Putamen (tissue), 1 donor: ENCODE measurements at places on chromosomes 2 and 18.

DNA sequence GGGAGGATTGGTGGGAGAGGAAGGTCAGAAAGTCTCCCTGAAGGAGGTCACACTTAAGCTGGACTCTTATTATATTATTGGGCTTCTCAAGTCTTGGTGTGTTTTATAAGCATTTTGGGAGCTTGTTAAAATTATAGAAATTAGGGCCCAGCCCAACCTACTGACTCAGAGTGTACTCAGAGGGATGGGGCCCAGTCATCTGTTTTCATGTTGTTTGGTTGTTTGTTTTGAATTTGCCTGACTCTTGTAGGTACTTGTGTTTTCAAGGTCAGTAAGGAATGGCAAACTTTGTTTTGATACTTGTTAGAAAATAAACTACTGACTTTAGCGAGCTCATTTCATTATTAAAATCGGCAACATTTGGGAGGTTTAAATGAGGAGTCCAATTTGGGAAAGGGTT, 152.0 kb downstream of the INSIG2 start:
- no peak for DNase-seq

DNA sequence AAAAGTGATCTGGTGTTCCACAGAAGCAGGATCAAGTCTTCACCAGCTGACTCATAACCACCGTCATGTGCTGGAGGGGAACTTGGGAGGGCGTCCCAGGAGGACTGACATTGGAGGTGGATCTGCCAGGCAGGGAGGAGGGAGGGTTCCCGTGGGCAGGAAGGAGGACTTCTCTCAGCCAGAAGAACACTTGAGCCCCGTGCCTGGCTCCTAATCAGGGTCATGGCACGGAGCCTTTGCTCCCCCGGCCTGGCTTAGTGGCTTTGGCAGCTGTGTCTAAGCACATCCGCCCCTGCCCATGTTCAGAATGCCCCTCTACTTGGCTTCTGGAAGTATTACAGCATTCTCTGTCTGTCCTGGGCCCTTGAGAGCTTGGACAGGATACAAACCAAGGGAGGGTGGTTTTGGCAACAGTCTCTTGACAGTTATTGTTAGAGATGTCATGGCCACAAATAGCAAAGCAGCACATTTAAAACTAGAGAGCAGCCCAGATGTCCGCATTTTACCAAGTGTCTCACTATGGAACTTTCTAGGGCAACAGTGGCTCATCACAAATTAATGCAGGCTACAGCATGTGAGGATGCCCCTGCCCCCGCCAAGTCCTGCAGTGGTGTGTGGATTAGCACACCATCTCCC, 11.5 kb downstream of the PPP1R7 start:
- DNase-seq = peak; percentile 79

- DNase-seq = peak; percentile 59
These were observed 4.7 kb upstream of the KRCC1 start for GRCh38 chr2:88059979-88060906.

- DNase-seq = no peak
These were observed 319.9 kb downstream of the MYCN start for GRCh38 chr2:16260041-16260830.

- DNase-seq = no peak
These were observed 32.8 kb downstream of the KATNAL2 start for GRCh38 chr18:46950064-46950656.

DNA sequence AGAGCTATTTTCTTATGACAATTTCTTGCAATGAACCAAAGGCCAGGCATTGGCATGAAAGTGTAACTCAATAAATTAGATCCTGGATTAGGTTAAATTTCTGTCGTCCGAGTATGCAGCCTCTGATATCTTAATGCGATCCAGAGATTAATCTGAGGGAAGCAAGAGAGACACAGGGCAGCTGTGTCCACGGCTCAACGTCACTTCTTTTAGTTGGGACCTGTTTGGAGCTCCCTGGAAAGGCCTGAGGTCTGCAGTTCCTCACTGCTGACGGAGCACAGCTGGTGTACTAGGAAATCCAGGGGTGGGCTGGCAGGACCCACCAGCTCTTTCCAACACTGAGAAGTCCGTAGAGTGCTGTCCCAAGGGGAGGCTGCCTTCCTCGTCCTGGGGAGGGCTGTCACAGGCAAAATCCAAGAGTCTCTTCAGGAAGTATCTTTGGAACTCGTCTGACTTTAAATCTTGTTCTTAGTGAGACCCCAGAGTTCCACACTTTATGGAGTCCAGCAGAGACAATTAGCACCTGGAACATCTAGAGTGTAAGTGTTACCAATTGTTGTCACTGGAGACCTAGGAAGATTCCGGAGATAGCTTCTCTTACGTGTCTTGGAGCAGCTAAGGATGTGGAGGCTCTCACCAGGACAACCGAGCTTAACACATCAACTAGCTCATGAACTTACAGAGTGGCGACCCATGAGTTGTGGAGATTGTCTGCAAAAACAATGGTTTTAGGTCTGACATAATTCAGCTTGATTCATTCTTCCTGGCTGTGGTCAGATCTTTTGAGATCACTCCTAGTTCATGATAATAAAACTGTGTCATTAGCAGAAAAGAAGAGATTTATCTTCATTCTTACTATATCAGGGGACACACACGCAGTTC, 173.7 kb downstream of the ACKR3 start:
- no peak for DNase-seq

- no peak for DNase-seq
These were observed 41.6 kb downstream of the ANKRD44 start for GRCh38 chr2:197268786-197269584.

DNA sequence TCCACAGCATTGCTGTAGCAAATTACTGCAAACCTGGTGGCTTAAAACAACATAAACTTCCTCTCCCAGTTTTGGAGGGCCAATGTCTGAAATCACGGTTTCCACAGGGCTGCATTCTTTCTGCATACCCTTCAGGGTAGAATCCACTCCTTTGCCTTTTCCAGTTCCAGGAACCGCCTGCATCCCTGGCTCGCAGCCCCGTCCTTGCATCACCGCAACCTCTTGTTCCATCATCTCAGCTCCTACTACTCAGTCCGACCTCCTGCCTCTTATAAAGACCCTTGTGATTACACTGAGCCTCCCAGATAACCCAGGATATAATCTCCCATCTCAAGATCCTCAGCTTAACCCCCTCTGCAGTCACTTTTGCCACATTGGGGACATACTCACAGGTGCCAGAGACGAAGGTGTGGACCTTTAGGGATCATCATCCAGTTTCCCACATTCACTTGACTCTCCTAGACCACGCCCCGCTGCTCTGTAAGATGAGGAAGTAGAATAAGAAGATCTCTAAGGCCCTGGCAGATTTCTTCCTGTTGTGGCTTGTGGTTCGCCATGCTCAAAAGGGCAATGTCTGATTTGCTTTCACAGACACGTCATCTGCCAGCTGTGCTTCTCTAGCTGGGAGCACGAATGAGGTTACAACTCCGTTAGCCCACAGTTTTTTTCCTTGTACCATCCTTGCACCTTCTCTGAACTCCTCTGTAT, 103.6 kb upstream of the AGAP1 start:
- DNase-seq = no peak

- no peak for DNase-seq
These were observed 415.4 kb upstream of the RGPD4 start for GRCh38 chr2:107411267-107411666.

DNA sequence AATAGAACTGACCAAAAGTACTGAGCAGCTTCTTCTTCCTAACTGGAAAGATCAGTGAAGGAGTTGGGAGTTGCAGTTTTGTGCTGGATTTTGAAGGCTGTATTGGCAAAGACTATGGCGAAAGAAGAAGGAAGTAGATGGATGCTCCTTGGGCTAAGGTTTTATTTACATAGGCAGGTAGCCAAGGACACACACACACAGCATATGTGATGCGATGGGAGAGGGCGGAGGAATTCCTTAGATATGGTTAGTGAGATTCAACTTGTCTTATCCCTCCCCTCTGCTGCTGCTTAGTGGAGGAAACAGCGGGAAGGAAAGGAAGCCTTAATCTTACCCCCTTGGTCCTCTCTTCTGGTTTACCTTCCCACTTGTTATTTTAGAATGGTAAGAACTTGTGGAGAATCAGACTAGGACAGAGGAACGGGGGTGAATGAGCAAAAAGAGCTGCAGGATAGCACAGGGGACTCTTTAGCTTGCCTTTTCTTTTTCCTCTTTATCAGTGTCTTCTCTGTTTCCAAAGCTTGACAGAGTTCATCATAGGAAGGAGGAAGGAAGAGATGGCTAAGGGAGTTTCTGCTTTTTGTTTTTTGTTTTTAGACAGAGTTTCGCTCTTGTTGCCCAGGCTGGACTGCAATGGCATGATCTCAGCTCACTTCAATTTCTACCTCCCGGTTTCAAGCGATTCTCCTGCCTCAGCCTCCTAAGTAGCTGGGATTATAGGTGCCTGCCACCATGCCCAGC, 87.9 kb downstream of the OSBPL6 start:
- DNase-seq = no peak

DNA sequence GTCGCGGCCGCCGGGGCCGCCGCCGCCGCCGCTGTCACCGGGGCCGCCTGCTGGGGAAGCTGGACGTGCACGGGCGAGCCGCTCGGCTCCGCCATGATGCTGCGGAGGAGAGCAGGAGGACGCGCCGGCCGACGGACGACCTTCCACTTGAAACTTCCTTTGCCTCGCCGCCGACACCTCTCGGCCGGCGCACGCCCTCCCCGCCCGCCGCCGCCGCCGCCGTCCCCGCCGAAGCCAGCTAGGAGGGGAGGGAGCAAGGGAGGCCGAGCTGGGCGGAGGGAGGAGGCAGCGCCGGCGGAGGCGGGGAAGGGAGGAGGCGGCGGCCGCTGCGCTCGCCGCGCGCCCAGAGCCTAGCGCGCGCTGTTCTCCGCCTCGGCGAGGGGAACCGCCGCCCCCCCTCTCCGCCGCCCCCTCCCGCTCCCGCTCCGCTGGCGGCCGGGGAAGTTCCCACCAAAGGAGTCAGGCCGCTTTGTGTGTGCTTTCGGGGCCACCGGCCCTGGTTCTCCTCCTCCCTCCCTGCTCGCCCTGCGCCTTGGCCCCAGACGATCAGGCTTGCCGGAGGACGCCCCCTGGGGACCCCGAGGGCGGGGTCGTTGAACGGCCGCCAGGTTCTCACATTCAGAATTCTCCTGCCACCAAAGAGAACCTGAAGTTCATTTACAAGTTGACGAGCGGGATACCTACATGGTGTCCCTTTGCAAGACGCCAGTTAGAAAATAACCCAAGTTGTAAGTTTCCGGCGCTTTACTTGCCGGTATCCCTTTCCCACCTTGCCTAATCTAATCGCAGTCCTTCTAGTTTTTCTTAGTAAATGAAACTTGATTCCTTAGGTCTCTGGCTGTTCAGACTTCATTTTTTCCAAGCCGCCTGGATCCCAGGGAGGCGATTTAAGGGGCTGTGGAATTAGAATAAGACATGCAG, at the start of gene STK39:
Gene STK39, minus strand, starts transcription at position 255 of the 921 bp plus-strand sequence. Its CDS starts 160 bp downstream, at position 95.
- peak; percentile 75 for DNase-seq

GRCh38 chr2:3207091-3207491, 170.5 kb downstream of the EIPR1 start:
- DNase-seq = no peak

DNA sequence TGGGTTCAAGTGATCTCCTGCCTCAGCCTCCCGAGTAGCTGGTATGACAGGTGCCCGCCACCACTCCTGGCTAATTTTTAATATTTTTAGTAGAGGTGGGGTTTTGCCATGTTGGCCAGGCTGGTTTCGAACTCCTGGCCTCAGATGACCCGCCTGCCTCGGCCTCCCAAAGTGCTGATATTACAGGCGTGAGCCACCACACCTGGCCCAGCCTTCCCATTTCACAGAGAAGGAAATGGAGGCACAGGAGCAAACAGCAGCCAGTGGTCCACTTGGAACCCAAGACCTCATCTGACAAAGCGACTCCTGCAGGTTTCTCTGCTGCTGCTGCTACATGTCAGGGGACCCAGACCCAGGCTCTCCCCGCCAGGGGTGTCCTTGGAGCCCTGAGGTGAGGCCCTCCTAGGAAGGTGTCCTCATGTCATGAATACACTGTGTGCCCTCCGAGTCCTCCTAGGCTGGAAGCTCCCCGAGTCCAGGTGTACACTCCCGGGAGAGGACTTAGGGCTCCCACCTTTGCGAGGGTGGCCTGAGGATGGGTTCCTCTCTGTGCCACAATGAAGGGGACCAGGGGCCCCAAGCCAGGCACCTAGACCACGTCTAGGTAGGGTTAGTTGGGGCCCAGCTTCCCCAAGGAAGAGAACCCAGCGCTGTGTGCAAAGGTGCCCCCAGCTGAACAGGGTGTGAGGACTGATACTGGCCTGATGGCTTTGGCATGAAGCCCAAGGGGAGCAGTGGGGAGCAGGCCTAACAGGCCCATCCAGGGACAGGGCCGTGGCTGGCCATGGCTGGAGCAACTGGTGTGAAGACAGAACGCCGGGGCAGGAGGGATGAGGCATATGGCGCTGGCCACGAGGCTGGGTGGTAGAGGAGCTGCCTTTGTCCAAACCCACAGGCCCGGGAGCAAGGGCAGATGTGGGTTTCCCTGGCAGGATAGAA, 56.1 kb downstream of the HS6ST1 start:
- DNase-seq = no peak

GRCh38 chr2:109171444-109172334, 42.7 kb downstream of the SH3RF3 start:
- DNase-seq = no peak

- no peak for DNase-seq
These were observed 193.7 kb downstream of the TRIB2 start for GRCh38 chr2:12910431-12910830.

GRCh38 chr2:8625399-8626300, 56.2 kb upstream of the ID2 start:
- DNase-seq = no peak

DNA sequence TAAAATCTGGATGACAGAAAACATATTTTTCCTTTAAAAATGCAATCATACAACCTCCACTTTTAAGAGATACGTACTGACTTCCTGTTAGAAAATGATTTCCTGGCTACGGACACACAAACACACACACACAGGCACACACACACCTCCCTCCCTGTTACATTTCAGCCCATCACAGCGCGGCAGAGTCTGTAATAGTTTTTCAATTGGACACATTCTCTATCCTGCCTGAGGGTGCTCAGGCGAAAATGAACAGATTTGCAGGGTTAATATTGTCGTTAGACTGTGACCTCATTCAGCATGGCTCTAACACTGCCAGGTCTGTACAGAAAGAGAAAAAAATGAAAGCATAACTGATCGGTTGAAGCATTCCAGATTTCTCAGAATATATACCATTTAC, 45.0 kb downstream of the KCTD1 start:
- DNase-seq = no peak

- no peak for DNase-seq
These were observed 212.1 kb upstream of the ZNF521 start for GRCh38 chr18:25563816-25564683.

DNA sequence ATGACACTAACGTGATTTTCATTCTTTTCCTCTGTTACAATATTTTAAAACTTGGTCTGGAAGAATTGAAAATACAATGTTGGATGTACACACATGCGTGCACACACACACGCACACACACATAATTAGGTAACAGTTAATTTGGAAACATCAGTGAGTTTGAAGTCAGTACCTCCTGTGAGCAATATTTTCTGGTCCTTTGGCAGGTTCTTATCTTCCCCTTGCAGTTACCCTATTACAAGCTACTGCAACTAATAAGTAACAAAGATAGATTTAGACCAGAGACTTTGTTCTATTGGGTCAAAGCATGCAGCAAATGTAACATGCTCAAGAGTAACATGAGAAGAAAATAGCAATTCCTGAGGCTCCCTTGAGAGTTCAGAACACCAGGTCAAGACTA, 73.3 kb downstream of the ZNF385B start:
- no peak for DNase-seq

GRCh38 chr2:77008853-77009252, 513.3 kb downstream of the LRRTM4 start:
- DNase-seq = no peak
